ENCODE measurements at places on chromosomes 5 and 9.

GRCh38 chr9:112495614-112496013 is 9.0 kb downstream of the KIAA1958 start:
- no peak for DNase-seq

GRCh38 chr9:121085661-121086060 is 10.9 kb downstream of the CNTRL start:
- no peak for DNase-seq

DNA sequence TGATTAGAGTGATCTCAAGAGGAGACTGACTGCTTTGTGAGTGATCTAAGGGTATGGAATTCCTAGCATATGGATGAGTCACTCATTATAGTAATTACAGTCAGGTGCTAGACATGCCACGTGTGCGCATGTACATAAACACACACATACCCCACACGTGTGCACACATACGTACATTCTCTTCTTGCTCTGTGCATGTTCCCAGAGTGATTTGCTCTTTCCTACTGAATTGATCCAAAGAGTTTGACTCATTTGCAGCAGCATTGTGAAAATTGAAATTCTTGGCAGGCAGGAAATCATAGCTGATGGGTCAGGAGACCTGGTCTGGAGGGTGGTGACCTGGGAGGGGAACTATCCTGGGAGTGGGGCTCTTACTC is 63.8 kb downstream of the ANGPTL2 start:
- DNase-seq, result no peak

DNA sequence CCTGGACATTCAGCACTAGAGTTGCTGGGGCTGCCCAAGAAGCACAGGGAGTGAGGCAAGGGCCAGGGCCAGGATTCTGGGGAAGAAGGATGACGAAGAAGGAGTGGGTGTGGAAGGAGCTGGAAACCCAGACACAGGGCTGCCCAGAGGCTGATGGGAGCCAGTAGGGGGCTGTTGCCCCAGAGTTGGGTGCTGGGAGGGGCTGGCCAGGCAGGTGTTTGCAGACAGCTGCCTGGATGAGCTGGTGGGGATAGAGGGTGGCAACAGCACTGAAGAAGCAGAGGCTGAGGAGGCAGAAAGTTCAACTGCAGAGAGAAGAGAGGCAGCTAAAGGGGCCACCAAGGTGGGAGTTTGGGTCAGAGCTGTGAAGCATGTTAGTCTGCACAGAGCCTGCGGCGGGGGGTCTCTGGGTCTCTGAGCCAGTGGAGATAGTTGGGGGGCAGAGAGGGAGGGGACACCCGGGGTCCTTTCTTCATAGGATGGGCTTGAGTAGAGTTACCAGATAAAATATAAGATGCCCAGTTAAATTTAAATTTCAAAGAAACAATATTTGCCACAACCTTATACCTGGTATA is 2.5 kb upstream of the AQP7 start:
- no peak for DNase-seq

GRCh38 chr5:28927559-28928326 is 1889.4 kb upstream of the CDH9 start:
- DNase-seq, result no peak

DNA sequence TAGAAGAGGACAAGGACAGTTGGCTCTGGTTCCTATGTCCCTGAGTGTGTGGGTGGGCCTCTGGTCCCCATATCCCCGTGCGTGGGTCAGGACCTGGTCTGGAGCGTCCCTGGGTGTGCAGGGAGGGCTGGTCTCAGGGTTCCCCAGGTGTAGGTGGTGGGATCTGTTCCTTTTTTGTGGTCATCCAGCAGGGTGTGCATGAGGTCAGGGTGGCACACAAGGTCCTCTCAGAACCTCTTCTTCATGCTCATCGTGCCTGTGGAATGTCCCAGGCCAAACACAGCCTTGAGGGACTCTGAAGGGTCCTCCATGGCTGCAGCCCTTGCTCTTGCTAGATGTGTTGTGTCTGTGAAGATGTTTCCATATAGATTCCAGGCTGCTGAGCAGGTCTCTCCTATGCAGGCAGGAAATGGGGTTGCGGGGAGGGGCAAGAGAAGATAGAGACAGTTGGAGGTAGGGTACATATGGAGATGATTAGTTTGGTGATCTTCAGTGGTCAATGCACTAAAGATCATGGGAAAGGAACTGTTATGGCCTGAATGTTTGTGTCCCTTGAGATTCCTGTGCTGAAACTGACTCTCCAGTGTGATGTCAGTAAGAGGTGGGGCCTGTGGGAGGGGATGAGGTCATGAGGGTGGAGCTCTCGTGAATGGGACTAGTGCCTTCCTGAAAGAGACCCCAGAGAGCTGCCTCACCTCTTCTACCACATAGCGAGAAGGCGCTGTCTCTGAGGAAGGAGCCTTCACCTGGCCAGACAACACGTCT is 53.1 kb downstream of the NXNL2 start:
- no peak for DNase-seq

- DNase-seq, result no peak
Observed at GRCh38 chr5:127950707-127951391, 132.7 kb upstream of the SLC12A2 start.

DNA sequence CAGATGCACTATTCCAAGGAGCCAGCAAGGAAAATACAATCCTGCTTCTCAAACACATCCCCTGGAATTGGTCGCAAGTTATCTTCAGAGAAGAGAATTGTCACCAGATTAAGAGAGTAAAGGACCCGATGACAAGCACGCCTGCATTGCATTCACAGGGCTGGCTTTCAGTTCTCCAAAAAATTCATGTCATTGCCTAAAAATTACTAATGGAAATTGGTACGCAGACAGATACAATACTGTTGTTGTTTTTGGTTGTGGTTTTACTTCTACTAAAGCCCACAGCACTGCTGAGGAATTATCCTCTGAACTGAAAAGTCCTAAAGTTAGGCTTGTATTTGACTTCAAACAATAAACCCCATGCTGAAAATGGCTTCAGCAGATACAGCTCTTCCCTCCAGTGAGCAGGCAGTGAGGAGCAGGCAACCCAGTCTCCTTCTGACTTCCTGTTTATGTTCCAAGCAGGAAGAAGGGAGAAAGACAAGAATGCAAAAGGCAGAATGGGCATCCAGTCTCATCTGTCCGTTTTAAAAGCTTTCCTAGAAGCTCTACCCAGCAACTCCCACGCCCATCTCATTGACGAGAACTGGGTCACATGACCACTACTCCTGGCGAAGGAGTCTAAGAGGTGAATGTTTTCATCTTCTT is 80.6 kb upstream of the ZNF366 start:
- DNase-seq, result no peak

- DNase-seq, result no peak
Observed at GRCh38 chr5:42593591-42593990, 163.0 kb upstream of the CCDC152 start.

GRCh38 chr9:103319979-103320378 is 324.8 kb downstream of the CYLC2 start:
- no peak for DNase-seq

DNA sequence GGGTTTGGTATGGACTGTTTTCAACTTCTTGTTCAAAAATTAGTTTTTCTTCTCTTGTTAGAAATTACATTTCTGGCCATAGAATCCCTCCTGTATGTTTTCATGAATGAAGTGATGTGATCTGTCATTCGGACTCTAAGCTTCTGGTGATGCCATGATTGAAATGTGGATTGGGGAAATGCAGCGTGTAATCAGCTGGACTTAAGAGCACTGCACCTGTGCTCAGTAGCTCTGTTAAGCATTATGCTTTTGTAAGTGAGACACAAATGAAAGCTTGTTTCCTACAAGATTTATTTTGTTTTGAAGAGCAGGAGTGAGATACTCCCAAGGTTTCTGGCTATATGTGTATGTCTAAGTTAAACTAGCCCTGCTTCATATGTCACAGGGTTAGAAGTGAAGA is 24.0 kb upstream of the FAM120AOS start:
- no peak for DNase-seq

GRCh38 chr9:82201196-82201595 is 212.6 kb downstream of the SPATA31D1 start:
- DNase-seq, result no peak

DNA sequence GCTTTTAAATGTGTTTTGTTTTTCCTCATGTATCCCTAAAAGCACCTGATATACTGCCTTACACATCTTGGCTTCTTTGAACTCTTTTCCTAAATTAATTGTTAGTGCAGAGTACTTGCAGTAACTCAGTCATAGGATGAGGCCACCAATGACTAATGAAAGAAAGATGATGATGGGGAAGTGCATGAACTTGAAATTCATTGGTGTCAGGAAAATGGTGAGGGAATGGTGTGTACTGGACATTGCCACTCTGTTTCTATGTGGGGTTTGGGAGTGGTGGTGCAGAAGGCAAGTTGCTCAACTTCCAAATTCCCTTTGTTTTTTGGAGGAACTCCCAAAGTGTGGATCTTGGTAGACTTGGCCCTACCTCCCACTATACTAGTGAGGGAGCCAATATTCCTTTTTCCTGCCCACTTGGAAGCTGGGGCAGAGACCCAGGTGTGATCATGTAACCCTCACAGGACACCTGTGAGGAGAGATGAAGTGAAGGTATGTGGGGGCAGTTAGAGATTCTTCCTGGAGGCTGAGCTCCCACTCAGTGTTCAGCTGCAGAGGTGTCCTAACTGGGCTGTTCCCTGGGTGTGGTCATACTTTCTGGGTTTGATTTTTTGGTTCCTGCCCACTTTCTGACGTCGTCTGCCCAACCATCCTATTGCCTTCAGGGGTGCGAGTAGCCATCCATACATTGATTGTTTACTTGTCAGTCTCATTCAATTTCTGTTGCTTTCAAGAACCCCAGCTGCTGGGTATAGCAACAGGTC is 298.5 kb downstream of the MAST4 start:
- no peak for DNase-seq

- DNase-seq, result no peak
Observed at GRCh38 chr9:77099388-77099787, 77.9 kb upstream of the VPS13A start.

DNA sequence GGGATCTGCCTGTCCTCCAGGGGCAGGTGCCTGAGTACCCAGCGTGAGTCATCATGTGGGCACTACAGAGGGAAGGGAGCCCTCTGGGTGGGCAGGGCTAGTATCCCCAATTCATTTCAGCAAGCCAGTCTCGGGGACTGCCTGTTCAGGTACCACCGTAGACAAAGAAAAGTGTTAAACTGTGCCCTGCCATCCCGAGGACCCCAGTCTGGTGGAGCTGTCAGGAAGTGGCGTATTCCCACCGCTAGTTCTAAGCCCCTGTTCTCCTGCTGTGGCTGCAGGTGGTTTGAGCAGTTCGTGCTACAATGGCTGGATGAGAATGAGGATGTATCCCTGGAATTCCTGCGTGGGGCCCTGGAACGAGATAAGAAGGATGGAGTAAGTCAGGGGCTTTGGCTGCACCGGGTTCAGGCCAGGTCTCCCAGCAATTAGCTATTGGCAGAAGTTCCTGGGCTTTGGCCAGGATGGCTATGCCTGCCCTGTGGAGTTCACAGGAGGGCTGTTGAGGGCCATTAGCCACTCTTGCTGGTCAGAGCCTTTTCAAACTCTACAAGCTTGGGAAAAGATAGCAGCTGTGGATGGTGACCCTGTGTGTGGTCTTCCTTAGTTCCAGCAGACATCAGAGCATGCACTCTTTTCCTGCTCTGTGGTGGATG is 93.2 kb upstream of the RUSC2 start:
- DNase-seq, result no peak
